Activated T-cell treated with anti-CD3 and anti-CD28 coated beads, Interleukin-2, amount 50 U/mL, for 1 hour (primary cell): ENCODE measurements at places on chromosomes 3 and 15.

DNA sequence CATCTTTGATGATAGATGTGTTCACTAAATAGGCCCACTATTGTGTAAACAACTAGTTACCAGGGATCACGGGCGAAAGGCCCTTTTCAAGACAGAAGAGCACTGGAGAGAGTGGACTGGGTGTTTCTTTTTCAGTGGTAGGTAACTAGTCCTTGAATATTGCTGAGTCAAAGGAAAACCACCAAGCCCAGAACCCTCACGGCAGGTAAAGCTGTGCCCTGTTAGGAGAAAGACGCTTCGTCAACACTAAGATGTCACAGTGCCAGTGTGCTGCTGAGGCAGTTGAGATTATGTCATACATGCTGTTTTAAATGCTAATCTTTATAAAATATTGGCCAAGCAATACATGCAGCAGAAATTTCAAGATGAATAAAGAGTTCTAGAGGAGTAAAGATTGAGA lies 578.6 kb downstream of the PYDC2 start:
- DNase-seq = no peak

DNA sequence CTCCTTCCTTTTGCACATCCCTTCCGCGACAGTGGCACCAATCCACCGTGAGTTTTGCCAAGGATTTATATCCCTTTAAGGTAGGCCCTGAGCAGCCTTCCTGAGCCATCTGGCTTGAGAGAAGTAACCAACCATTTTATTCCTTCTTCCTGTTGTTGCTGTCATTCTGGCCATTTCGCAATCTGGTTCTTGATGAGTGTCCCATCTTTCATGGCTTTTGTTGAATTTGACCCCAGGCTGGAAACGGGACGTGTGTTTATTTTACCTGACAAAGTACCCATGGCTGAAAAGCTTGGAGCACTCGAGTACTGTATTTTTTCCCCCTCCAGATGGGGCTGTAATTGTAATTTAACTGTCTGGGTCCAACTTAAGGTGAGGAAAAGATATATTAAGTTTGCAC lies 173.4 kb downstream of the WNT5A start:
- DNase-seq = no peak

- DNase-seq = no peak
Measured at GRCh38 chr3:111751961-111752360, 107.1 kb upstream of the PHLDB2 start.

GRCh38 chr15:95375281-95375680 lies 955.2 kb upstream of the NR2F2 start:
- DNase-seq = no peak

- DNase-seq = no peak
Measured at GRCh38 chr3:153051427-153052095, 110.5 kb upstream of the RAP2B start.

GRCh38 chr3:94089126-94089525 lies 26.3 kb downstream of the NSUN3 start:
- no peak for DNase-seq

DNA sequence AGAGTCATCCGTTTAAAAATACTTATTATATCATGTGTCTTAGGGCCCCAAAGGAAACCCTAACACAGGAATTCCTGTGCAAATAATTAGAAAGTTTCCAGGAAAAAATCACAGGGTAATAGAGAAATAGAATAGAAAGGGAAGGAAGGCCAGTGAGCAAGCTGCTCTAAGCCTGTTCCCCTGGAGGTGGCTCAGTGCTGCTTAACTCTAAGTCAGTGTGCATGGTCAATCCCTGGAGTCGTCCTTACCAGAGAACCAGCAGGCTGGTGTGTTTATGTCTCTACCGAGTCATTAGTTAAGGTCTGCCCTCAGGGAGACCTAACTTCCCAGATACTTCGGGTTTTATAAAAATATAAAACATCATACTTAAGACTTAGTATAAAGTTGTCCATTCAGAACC lies 21.0 kb upstream of the MCF2L2 start:
- no peak for DNase-seq

GRCh38 chr15:65620833-65621232 lies 905 bp upstream of the SLC24A1 start:
- DNase-seq = no peak

DNA sequence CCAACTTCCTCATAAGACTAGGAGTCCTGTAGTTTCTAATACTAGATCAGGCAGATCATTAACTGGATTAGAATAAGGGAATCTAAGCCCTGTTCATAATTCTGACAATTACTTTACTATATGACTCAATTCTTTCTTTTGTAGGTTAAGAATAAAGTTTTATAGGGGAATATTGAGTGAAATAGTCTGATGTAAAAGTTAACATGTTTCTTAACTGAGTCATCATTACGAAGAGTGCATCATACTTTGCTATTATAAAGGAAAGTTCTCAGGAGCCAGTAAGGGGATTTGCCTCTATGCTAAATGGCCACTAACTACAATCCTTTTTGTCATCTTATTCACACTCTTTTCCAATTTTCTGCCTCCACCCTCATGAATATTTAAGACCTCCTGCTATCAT lies 63.1 kb downstream of the POLQ start:
- no peak for DNase-seq

- no peak for DNase-seq
Measured at GRCh38 chr15:50627351-50628055, 59.1 kb downstream of the TRPM7 start.

- DNase-seq = no peak
Measured at GRCh38 chr15:99134317-99134821, 29.5 kb downstream of the SYNM start.

DNA sequence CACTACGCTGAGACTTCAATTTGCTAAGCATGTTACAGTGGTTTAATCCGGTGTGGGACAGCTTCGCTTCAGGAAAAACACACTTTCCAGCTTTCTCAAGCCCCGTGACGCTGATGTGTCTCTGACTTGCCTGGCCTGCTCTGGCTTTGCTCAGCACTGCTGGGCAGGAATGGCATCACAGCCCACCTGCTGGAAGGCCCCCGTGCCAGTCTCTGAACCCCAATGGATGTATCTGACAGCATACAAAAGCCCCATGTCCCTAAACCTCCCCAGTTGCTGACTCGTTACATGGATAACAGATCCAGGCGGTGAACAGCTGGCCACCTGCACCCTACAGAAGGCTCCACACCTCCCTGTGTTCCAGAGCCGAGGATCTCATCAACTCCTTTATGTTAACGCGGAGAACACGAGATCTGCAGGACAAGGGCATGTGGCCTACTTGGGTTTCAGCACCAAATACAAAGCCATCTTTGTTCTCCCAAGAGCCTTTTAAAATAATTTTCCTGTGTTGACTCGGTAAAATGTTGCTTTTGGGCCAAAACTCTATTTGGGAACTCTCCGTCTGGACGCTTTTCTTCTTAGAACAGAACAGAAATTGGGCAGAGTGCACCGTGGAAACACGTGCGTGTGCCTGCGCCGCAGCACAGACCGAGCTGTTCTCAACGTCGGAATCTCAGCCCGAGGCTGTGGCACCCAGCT lies 61.4 kb downstream of the ATP10A start:
- no peak for DNase-seq

DNA sequence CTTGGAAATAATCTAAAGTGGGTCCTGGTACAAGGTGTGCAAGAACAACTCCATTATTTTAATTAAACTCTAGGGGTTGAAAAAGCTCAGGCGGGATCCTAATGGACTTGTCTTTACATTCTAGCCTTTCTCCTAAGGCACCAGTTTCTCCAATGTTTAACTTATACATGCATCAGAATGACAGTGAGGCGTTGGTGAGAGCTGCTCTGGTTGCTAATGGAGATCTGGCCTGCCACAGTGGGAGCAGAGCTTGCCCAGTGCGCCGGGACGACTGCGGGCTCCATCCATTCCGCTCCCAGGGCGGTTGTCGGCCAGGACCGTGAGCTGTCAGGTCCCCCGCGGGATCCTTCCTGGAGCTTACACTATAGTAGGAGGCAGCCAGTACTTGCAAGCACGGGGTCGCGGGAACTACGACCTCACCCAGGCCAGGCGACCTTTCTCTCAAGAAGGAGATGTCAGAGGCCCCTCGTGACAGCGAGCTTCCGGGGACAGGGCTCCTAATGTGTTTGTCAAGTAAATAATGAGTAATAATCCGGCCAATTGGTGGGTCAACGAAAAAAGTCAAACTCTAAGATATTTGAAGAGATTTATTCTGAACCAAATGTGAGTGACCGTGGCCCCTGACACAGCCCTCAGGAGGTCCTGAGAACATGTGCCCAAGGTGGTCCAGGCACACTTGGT lies 991 bp upstream of the HIGD1A start:
- no peak for DNase-seq

DNA sequence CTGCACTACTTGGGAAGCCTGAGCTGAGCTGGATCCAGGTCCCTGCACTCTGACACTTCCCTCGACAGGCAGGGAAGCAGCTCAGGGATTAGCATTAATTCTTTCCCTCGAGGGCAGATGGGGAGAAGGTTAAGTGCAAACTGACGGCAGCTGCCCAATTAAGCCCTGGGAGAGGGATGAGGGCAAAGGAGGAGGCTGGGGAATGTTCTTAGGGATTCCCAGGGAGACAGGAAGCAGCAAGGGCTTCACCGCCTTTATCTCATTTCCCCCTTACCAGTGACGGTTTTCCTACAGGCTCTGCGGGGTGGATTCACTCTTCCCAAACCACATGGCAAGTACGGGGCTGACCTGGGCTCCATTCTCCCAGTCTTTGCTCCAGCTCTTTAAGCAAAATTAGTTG lies 519.0 kb upstream of the PROK2 start:
- DNase-seq = no peak

DNA sequence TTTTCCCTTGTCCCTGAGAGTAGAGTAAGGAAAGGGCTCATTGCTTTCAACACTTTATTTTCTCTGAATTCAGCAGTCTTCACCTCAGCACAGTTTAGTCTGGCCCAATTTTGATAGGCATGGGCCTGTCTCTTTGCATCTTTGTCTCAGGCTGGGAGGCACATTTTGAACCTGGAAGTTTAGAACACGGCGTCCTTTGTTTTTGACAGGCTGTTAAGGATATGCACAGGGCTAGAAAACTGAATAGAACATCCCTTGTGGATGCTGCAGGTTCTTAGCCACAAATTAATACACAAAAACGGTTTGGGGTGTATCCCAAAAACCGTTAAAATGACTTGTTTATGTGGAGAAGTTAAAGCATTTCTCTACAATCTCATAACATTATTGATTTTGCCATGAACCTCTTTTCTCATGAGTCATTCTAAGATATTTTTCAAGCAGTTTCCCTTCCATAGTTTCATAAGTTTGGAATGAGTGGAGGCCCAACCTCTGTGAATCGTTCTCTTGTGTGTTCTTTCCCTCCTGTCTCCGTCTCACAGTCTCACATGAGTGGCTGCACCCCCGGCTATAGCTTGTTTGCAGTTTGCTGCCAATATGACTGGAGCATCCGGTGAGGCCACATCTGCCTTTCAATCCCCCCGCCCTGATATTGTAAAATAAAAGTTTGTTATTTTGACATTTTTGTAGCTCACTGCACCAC lies 192.9 kb upstream of the EIF1B start:
- no peak for DNase-seq

DNA sequence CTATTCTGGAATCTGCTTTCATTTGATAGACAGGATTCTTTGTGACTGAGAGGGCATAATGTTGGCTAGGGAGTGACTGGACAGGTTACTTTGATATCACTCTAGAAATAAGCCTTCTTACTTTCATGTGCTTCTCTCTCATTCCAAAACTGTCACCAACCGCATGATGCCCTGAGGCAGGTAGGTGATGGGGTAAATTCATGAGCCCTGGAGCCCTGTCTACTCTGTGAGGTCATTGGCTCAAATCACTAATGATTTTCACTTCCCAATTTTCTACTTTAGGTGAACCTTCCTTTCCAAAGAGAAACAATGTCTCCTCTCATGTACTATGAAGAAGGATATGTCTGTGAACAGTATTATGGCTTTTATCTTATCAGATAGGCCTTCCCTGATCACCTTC lies 596.7 kb downstream of the TUSC7 start:
- DNase-seq = no peak

DNA sequence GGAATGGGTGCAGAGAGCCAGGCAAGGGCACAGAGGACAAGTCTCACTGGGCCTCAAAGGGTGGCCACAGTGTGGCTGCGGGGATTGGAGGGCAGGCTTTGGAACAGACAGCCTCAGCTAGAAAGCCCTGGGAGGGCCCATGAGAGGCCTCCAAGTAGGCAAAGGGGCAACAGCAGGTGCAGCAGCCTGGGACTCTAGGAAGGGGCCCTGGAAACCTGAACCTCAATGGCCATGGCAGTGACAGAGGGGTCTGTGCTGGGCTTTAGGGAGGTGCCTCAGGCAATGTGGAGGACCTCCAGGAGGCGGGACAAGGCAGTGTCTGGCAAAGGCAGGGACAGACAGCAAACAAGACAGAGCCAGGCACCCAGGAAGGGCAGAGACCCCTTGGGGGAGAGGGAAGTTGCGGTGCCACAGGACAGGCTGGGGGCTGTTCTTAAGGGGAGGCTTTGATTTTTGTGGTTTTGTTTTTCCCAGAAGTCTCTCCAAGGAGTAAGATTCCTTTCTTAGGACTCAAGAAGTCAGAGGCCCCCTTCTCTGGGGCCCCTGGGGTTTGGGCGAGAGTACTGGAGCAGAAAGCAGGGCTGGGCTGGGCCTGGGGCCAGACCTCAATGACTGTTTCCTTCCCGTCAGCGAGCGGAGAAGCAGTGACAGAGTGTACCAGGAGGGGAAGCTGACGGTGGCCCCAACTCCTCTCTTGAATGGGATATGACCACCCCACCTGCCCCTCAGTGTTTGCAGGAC lies 9.7 kb downstream of the STOML1 start:
- DNase-seq = no peak

- DNase-seq = no peak
Measured at GRCh38 chr3:115876876-115877614, 253.7 kb downstream of the GAP43 start.

GRCh38 chr15:25093455-25094029 lies 138.8 kb downstream of the SNRPN start:
- no peak for DNase-seq

DNA sequence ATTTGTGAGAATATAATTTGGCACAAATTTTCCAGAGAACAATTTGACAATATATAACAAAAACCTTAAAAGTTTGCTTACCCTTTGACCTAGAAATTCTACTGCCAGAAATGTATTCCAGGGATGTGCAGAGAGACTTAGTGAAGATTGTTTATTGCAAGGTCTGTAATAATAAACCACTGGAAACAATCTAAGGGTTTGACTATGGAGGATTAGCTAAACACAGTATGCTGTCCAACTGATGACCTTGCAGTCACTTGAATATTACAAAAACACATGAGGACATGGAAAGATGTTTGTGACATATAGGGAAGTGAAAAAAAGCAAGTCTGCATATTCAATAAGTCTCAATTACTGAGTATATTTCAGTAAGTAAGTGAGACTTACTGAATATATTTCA lies 48.1 kb upstream of the CDV3 start:
- DNase-seq = no peak
